ENCODE measurements at places on chromosomes 16 and 17.

DNA sequence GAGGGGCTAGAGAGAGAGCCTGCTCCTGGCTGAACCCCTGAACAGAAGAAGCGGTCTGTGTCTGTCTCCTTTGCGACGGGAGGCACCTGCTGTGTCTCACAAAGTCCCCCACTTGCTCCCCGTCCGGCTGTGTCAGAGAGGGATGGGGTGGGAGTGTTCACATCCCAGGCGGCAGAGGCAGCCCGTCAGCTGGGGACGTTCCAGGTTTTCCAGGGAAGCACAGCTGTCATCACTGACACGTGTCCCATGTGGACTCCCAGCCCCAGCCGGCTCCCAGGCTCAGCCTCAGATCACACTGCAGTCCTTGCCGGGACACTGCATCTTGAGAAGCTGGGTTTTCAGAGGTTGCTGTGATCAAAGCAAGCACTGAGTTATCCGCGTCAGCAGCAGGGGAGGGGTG lies 1.6 kb downstream of the TELO2 start:
- no peak for DNase-seq

DNA sequence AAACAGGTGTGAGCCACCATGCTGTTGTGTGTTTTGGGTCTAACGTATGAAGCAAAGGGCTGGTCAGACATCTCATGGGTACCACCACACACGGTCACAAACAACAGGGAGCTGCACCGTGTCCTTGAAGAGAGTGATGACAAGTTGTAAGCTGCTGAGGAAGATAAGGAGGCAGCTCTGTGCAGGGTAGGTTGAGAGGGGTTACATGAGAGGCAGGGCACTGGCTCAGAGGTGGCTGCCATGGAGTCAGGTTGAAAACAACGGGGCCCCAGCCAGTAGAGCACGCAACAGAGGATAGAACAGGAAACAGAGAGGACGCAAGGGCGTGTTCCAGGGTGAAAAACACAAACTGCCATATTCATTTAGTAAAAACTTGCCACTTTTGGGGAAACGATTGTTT lies 52.2 kb downstream of the TRARG1 start:
- no peak for DNase-seq

DNA sequence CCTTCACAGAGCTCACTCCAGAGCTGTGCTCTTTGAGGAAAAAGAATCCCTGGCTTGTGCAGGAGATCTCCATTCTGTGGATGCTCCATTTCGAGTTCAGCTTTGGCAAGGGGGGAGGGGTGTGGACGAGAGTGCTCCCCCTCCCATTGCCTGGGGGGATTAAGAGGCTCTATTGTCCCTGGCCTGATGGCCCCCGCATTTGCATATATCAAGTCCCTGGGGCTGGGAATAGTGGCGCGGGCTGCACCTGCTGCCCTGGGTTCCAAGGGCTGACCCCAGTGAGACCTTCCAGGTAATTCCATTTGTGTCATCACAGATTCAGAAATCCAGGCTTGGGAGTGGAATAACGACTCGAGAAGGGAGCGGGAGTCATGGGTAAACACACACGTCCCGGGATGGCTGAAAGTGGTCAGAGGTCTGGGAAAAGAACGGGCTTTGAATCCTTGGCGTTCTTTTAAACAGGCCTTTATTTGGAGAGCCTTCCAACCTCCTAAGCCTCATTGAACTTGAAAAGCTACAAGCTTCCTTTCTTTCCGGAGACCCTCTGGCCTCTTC lies 479.3 kb downstream of the HS3ST3B1 start:
- DNase-seq, result no peak

- DNase-seq, result peak; percentile 9
Observed at GRCh38 chr17:81429821-81430551, 34.7 kb downstream of the BAHCC1 start.

All from DMS79 treated with DMSO at 0.1 percent for 48 hours (cell line).